ENCODE measurements at places on chromosomes 16 and 17. TPM values are rescaled to one million over a fixed set of nuclear protein-coding genes. Genes with fewer than 3 reads are reported as not detected.

The SMURF2 gene
- 43.8 TPM for total RNA-seq

The KCNH4 gene
- 0.27 TPM for total RNA-seq

The OR1D2 gene
- not detected for total RNA-seq

The ABCA8 gene
- not detected for total RNA-seq

The CAPNS2 gene
- total RNA-seq: not detected

The CTRL gene
- total RNA-seq: 14.3 TPM

The CPHXL2 gene
- not detected for total RNA-seq

The PPM1E gene
- not detected for total RNA-seq

The AIPL1 gene
- total RNA-seq: not detected

The RBFOX1 gene
- not detected for total RNA-seq

The HS3ST4 gene
- total RNA-seq: not detected

GRCh38 chr17:76727745-76728456 lies 1.3 kb downstream of the METTL23 start:
- no peak for DNase-seq

DNA sequence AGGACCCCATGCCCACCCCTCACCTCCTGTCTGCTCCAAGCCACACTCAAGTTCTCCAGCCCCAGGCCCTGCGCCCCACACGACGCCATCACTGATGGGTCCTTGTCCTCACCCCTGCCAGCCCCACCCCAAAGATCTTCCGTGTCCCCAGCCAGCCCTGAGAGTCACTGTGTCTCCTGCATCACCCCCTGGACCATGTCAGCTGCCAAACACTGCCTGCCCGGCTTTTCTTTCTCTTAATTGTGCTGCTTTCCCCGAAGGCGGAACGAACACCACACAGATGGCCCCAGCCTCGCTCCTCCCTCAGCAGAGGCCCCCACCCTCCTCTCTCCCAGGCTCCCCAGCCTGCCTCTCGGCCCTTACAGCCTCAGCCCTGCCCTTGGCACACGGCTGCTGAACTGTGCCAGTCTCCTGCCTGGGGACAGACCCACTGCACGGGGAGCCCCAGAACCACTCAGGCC lies 4.8 kb upstream of the GAA start:
- DNase-seq: no peak

- no peak for DNase-seq
Measured at GRCh38 chr16:83118365-83118764, 491.6 kb downstream of the CDH13 start.

- DNase-seq: no peak
Measured at GRCh38 chr17:50625032-50625871, 9.4 kb upstream of the ABCC3 start.

DNA sequence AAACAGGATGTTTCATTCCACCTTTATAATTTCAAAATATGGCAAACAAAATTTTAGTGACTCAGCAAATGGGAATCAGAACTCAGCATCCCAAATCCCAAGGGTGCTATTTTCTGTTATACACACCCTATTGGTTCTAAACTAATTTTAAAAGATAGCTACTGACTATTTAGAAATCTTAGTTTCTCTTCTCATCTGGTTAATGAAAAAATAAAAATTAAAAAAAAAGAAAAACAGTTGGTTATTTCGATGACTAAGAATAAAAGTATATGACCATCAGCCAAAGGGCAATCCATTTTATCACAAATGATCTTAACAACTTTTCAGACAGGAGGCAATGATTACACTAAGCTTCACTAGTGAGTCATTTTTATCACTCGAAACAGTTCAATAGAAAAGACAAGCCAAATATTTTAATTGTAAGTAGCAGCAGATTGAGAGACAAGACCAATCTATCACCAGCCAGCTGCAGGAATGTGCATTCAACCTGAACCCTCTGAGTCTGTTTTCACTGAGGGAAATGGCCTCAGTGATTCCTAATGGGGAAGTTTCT lies 15.2 kb downstream of the PHLPP2 start:
- no peak for DNase-seq

DNA sequence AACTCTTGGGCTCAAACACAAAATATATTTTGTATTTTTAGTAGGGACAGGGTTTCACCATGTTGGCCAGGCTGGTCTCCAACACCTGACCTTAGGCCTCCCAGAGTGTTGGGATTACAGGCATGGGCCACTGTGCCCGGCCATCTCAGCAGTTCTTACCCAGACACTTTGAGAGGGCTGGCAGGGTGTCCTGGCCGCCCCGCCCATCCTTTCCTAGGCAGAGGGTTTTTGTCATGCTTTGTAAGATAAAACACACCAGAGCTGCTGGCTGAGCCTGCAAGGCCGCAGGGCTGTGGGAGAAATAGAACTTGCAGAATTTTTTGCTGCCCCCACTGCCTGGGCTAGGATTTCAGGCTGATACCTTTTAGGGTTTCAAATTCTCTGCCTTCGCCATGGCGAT lies 8.7 kb downstream of the PPL start:
- no peak for DNase-seq

DNA sequence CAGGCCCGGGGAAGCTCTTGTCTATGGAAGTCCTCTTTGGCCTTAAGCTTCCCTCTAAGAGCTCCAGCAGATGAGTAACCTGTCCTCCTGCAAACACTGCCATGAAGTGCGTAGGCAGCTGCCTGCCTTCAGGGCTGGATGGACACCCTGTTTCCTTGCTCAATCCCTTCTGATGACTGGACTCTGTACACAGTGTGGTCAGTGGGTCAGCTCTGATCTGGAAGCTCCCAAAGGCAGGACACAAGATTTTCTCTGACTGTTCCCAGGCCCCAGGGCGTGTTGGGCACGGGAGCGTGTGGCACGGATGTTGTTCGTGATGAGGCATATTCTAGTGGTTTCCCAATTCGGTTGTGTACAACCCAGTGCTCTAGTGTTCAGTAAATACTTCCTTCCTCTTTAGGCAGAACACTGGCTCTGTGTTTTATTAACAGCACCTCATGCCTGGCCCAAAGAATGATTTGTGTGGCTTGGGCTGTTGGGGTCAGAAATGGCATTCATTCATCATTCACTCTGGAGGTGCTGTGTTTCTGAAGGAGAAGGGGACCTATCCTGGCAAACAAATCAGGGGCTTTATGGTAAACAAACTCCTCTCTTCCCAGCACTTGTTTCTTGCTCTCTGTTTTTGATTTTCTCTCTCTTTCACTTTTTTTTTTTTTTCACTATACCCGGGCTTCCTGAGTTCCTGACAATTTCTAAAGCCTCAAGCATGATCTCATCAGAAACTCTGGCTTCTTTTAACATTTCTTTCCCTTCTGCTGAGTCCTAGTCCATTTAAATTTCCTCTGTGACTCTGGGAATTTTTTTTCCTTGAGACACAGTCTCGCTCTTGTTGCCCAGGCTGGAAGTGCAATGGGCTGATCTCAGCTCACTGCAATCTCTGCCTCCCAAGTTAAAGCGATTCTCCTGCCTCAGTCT lies 12.0 kb upstream of the RNF157 start:
- DNase-seq: peak; percentile 70

GRCh38 chr17:82391496-82392066 lies 20.0 kb downstream of the UTS2R start:
- no peak for DNase-seq

DNA sequence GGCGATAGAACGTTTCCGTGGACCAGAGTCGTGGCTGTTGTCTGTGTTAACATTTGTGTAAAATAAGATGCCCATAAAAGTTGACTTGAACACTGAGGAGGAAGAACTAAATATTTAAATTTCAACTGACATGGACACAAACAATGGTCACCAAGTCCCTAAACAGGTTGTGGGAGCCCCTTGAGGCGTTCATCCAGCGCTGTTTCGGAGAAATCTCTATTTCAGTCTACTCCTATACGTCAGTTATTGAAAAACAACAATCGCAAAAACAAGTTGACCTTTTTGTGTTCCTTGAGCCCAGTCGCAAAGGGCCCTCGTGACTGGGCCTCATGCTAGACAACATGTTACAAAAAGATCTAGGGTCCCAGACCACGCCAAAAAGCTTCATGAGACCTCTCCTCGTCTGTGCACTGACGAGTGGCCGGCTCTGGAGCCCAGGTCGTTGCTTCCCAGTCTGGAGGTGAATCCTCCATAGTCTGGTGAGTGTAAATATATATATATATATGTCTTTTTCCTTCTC lies 439 bp upstream of the TMEM231 start:
- no peak for DNase-seq

GRCh38 chr16:981695-982144 lies at the start of gene SOX8:
Gene SOX8 (plus strand): TSS chr16:981770. CDS start chr16:981923, 153 bp downstream.
- DNase-seq: no peak

DNA sequence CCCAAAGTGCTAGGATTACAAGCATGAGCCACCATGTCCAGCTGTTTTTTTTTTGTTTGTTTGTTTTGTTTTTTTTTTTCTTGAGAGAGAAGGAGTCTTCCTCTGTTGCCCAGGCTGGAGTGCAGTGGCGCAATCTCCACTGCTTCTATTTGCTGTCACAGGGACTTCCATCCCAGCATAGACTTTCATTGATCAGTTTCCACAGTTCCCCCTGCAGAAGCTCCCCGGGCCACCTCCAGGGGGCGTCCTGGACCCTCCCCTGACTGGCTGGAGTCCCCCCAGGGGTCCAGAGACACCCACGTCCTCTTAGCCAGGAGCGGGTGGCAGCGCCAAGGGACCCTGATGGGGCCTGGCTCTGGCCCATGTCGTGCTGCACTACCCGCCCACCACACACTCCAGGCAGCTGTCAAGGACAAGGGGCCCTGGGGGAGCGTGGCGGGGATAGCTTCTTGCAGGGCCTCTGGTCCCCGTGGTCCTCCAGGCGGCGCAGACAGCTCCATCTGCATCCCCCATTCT lies 3.1 kb upstream of the NPW start:
- peak; percentile 48 for DNase-seq

- DNase-seq: no peak
Measured at GRCh38 chr17:1340371-1340770, 59.7 kb downstream of the YWHAE start.

GRCh38 chr17:66415366-66416206 lies 113.2 kb downstream of the PRKCA start:
- DNase-seq: no peak

DNA sequence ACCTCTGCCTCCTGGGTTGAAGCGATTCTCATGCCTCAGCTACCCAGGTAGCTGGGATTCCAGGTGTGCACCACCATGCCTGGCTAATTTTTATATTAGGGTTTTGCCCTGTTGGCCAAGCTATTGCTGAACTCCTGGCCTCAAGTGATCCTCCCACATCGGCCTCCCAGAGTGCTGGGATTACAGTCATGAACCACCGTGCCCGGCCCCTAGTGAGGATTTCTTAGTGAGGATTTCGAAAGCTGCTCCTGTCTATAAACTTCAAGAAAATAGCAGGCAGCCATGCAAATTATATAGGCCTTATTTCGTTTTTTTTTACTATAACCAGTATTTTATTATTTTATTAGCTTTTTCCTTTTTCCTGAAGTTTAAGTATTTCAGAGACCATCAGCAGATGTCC lies 41.6 kb downstream of the EPN2 start:
- DNase-seq: no peak

DNA sequence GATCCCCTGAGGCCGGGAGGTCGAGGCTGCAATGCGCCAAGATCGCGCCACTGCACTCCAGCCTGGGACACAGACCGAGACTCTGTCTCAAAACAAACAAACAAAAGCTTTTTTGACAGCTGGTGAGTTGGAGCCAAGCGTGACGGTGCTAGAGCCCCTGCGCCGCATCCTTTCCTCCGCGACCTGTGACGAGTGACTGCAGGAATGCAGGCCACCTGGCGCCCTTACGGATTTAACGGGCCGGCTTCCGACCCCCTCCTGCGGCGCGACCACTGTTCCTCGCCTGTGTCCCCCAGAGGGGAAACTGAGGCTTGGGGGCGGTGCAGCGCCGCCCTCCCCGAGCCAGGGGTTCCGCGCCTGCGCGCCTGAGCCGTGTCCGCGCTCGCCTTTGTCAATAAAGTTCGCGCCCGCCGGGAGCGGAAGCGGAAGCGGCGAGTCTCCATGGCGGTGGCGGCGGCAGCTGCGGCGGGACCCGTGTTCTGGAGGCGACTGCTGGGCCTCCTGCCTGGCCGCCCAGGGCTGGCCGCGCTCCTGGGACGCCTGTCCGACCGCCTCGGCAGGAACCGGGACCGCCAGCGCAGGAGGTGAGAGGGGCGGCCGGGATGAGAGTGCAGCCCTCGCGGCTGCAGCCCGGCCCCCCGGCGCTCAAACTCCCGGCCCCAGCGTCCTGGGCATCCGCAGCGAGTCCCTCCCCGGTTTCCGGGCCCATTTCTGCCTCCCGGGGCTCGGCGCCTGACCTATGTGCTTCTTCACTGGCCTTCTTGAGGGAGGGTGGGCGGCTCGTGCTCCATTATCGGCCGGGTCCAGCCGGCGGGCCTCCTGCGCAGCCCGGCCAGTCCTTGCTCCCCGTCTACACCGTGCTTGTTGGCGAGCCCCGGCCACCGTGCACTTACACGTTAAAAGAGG lies at the start of gene PGS1:
TSS of gene PGS1 (plus strand) at position 425 of the 906 bp plus-strand sequence. CDS start at position 442, 17 bp downstream.
- DNase-seq: peak; percentile 83

DNA sequence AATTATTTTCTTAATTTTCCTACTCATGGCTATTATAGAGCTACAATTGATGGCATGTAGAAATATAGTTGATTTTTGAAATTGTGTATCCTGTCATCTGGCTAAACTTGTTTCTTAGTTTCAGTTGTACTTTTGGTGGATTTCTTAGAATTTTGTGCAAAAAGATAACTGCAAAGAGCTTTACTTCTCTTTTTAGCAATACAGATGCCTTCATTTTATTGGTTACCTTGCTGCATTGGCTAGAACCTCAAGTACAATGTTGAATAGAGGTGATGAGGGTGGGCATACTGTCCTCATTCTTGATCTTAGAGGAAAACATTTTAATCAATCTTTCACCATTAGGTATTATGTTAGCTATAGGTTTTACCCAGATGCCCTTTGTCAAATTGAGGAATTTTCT lies 67.9 kb downstream of the METRNL start:
- DNase-seq: no peak

GRCh38 chr17:56594320-56595107 lies 1.0 kb downstream of the NOG start:
- peak; percentile 61 for DNase-seq

DNA sequence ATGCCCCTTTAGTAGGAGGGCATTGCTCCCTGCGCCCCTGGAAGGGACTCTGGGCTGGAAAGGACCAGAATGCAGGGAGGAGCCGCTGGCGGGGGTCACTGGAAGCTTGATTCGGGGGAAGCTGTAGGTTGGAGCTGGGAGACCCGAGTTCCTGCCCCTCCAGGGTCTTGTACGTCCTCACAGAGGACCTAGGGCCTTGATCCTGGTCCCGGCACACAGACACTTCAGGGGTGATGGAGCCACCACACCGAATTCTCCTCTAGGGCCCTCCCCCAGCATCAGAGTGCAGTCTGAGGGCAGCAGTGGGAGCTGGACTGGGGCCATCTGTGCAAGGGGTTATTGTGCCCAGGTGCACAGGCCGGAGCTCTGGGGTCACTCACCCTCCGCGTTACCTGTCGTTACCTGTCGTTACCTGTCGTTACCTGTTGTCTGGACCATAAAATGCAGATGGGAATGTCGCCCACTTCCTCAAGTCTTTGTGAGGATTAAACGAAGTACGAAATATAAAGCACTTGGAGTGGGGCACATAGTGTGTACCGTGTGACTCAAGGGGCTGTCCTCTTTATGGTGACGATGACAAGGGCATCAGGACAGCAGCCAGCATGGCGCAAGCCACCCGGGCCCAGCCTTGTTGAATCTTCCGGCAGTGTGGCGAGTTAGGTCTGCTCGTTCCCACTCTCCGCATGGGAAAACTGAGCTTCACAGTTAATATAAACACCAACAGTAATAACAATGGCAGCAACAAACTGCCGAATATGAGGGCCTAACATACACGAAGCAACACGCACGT lies 48.6 kb downstream of the CMIP start:
- DNase-seq: no peak

- DNase-seq: no peak
Measured at GRCh38 chr17:67452681-67453554, 75.8 kb downstream of the PITPNC1 start.

GRCh38 chr16:17470182-17470907 lies 415 bp downstream of the XYLT1 start:
- DNase-seq: peak; percentile 65
